ENCODE measurements at places on chromosomes 4 and X.

- DNase-seq = no peak
Measured at GRCh38 chr4:41197996-41198395, 16.3 kb downstream of the APBB2 start.

DNA sequence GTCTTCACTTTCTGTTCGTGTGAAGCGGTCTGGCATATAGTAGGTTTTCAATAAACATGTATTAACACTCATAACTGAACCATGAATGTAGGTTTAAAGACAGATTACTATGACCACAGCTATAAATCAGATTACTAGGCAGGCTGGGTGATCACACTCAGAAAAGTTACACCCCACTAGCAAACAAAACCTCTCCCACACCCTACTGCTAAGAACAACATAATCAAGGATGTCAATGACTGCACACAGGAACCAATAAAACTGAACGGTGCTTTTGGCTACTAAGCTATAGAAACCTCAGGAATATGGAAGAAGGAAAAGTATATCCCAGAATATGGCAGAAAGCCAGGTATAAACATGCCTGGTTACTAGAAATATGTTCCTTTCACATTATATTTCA is 676.9 kb downstream of the SMARCA1 start:
- DNase-seq = no peak

GRCh38 chr4:110216129-110216528 is 17.7 kb upstream of the ELOVL6 start:
- DNase-seq = no peak

GRCh38 chr4:8368061-8368481 is 72.5 kb downstream of the ACOX3 start:
- no peak for DNase-seq

DNA sequence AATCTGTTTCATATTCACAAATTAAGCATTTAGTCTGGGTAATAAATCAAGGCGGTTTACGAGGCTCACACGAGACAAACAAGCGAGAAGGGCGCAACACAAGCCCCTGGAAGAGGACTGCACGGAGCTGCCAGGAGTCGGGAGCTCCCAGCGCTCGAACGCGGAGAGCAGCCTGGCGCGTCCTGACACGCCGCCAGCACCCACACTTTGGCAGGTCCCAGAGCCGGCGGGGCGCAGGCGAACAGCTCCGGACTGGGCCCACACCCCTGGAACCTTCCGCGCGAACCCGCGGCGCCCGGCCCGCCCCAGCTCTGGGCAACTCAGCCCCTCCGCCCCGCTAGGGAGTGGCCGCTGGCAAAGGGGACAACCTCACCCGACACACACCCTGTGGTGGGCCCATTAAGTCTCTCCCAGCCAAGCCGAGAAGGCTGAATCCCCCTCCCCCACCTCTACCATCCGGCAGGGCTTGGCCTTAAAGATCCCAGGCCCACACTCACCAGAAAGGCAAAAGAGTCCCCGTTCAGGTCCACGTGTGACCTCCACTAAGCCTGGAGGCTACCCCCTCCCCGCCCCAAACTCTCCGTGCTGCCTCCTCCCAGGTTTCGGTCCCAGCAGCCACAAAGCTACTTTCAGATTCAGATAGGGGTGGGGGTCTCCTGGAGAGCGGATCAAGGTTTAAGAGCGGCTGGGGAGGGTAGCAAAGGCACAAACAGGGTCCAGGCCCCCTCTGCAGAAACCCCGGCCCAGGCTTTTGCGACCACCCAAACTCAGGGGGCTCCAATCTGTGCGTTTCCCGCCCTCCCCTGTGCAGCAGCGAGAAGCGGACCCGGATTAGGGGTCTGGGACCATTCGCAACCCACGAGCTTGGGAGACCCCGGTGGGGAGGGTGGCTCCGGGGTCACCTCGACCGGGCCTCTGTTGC is 47.5 kb upstream of the BCOR start:
- peak; percentile 54 for DNase-seq

DNA sequence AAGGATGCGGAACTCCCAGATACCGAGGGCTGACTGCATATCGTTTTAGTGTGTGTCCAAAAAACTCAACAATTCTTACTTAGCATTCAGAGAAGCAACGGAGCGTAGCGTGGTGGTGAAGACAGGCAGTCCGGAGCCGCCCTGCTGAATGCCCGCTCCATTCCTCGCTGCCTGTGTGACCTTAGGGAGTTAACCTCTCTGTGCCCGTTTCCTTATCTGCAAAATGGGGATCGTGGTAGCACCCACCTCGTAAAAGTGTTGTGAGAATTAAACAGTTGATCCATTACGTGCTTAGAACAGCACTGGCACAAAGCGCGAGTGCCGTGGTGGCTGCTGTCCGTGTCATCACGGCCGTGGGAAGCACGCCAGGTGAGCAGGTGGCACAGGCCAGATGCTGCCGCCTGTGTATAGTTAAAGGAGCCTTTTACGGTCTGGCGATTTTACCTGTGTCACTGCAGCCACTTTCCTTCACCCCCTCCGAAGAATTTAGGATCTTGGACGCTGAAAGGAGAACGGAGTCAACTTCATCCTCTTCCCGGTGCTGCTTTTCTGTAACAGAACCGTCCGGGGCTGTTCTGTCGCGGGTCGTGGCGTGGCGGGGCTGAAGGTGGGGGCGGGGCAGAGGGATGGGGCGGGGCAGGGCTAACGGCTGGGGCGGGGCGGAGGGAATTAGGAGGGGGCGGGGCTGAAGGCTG is 885 bp downstream of the CCDC110 start:
- peak; percentile 15 for DNase-seq

- peak; percentile 62 for DNase-seq
Measured at GRCh38 chr4:154399259-154399974, 92.2 kb downstream of the DCHS2 start.

DNA sequence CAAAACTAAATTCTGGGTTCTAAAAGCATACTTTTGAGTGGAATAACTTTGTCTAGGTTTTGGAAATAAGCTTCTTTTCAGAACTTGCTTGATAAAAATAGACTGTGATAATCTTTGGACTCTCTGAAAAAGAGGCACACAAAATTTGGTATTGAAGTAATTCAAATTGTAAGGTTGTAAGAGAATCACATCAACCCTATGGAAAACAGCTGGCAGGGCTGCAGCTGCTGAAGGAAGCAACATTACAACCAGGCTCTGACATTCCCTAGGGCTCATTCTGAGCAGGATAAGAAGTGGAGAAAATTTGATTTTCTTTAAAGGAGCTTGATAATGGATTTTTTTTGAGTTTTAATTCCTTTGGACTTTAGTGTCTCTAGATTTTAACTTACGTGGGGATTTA is 147.6 kb downstream of the FSTL5 start:
- no peak for DNase-seq

DNA sequence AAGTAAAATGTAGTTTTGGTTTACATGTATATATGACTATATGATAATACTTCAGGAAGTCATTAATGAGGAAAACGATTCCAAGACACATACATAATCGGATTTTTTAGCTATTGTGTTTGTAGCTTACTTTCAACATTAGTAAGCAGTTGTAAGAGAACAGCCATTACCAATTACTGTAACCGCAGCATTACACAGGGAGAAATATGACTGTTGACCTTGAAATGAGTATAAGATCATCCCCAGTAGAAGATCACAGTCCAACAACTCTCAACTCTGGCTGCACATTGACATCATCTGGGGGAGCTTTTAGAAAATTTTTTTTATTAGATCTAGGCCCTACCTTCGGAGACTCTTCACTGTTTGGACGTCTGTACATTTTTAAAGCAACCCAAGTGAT is 762.0 kb upstream of the MAGEB2 start:
- peak; percentile 16 for DNase-seq

GRCh38 chr4:94486372-94486801 is 34.6 kb downstream of the PDLIM5 start:
- DNase-seq = no peak

DNA sequence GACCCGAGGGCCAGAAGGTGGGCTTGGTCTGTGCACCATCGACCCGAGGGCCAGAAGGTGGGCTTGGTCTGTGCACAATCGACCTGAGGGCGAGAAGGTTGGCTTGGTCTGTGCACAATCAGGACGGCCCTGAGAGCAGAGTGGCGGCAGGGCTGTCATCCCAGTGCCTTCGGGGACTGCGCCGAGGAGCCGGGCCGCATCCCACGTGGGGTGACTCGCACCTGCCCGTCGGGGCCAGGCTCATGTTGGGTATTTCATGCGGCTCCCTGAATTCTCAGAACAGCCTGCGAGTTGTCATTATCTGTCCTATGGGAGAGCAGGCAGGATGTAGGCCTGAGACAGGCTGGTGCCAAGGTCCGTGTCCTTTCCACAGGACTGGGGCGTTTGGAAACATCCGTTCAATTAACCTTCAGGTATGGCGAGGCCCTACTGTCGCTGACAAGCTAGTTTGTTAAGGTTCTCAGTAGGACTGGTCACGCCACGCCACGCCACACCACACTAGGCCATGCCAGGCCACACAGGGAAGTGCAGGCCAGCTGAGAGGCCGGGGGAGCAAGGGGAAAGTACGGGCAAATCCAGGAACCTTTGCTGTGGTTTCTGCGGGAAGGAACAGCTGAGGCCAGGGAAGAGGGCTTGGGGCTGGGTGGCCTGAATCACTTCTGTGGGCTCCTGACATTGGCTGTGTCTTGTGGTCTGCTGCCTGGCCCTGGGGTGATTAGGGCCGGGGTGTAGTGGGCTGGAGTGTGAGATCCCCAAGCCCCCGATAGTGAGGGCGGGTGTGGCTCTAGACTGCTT is 182.9 kb downstream of the AFAP1 start:
- DNase-seq = no peak
